ENCODE measurements at places on chromosomes 2 and 18.

GRCh38 chr2:105328281-105329196 lies 996 bp downstream of the TGFBRAP1 start:
- DNase-seq: peak; percentile 39

- DNase-seq: no peak
Observed at GRCh38 chr2:60741576-60741975, 14.5 kb upstream of the PAPOLG start.

GRCh38 chr2:101420623-101421022 lies 33.3 kb upstream of the CREG2 start:
- DNase-seq: no peak

DNA sequence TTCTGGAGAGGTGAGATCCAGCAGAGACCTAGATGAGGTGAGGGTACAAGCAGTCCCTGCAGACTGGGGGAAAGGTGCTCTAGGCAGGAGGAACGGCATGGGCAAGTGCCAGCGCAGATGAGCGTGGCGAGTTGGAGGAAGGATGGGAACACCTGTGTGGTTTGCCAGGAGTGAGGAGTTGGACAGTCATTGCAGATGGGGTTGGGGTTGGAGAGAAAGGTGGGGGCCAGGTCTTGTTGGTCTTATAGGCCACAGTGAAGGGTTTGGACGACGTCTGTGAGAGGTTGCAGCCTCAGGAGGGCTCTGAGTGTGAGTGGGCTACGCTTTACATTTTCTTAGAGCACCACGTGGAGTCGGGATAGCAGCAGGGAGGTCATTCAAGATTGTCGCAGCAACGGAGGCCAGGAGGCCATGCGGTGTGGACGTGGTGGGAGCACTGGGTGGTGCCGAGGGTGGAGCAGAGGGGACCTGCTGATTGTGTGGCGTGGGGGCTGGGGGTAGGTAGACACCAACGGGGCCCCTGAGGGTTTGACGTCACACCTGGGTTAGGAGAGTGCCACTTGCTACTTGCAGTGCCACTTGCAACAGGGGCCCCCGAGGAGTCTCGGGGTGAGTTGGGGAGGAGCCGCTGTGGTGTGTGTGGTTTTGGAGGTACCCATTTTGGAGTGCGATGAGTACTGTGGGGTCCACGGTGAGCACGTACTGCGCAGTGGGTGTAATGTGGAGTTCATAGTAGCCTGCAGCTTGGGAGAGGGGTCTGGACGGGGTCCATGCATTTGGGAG lies 66.2 kb downstream of the LPIN1 start:
- no peak for DNase-seq

DNA sequence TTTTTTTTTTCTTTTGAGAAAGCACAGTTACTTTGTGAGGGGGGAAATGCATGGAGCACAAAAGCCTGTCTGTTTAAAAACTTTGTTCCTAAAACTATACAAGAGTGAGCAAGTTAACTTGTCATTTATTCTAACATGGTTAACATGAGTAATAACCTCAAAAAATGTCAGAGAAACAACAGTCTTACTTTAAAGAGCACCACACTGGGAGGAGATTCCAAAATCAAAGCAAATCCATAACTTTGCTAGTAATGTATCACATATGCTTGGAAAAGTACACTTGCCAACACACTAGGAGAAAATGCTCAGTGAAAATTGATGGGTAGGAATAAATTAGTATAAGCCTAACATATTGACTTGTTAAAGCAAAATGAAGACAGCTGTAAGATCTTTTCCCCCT lies 157.1 kb downstream of the PRPF40A start:
- no peak for DNase-seq

GRCh38 chr18:26317398-26317797 lies 91.2 kb downstream of the TAF4B start:
- no peak for DNase-seq

DNA sequence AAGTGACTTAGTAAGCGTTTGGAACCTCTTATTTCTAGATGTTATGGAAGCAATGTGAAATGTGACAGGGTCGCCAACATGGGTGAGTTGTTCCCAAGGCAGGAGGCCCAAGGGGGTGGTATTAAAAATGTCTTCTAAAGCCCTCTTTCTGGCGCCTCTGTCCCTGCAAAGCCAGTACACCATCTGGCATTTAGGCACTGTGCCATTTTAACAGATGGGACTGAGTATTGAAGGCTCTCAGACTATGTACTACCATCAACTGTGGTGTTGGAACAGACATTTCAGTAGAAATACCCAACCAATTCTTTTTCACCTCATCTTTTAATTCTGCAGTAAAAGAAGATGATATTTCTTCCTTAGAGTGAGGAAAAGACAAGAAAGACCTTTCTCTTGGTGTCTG lies 384.5 kb upstream of the MMADHC start:
- DNase-seq: no peak

GRCh38 chr18:3117493-3118192 lies 102.1 kb downstream of the MYOM1 start:
- peak; percentile 22 for DNase-seq

GRCh38 chr2:217361483-217361880 lies 501.6 kb upstream of the TNP1 start:
- no peak for DNase-seq

DNA sequence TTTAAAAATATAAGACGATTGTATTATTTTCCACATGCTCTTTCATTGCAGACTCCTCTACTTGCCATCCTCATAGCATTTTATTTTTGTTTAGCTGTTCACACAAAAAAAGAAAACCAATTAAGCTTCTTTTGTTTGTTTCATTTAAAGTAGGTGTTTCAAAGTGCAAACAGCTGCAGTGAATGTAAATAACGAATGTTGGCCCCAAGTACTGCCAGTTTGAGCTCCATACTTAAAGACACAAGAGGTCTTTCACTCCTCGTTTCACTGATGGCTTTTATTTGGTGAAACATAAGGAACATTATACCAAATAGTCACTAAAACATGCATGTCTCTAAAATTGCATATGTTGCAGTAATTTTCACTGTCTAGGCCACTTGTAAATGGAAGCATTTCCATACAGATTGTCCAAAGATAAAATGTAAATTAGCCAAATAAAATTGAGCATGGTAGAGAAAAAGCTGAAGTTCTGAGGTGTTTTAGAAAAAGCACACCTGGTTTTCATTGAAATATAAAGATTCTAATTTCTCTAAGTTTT lies 253.4 kb downstream of the TMX3 start:
- DNase-seq: no peak

GRCh38 chr2:172120118-172120517 lies 17.4 kb upstream of the DLX2 start:
- no peak for DNase-seq
